COLO829 (cell line): ENCODE measurements at places on chromosomes 16 and 17.

- DNase-seq: no peak
Observed at GRCh38 chr17:41429667-41430066, 5.3 kb upstream of the KRT37 start.

DNA sequence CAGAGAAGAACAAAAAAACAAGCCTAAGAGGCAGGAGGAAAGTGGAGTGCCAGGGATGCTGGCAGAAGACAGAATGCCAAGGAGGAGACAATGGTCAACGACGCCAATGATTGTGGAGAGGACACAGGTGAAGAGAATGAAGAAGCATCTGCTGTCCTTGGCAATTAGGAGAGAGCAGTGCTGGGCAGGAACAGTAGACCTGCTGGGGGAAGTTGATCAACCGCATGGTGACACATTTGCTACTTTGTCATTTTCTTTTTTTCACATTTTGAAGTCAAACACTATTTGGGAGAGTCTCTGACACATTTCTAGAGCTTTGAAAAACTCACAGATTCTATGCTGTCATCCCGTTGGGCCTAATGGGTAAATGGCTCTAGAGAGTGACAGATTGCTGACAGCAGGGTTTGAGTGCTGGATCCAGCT lies 1.1 kb upstream of the PIK3R6 start:
- DNase-seq: no peak

GRCh38 chr17:1492249-1493206 lies at the start of gene MYO1C:
Gene MYO1C (minus strand): TSS chr17:1492686. CDS start chr17:1492487, 199 bp downstream.
- no peak for DNase-seq

GRCh38 chr17:64218066-64218465 lies 45.0 kb downstream of the TEX2 start:
- no peak for DNase-seq

DNA sequence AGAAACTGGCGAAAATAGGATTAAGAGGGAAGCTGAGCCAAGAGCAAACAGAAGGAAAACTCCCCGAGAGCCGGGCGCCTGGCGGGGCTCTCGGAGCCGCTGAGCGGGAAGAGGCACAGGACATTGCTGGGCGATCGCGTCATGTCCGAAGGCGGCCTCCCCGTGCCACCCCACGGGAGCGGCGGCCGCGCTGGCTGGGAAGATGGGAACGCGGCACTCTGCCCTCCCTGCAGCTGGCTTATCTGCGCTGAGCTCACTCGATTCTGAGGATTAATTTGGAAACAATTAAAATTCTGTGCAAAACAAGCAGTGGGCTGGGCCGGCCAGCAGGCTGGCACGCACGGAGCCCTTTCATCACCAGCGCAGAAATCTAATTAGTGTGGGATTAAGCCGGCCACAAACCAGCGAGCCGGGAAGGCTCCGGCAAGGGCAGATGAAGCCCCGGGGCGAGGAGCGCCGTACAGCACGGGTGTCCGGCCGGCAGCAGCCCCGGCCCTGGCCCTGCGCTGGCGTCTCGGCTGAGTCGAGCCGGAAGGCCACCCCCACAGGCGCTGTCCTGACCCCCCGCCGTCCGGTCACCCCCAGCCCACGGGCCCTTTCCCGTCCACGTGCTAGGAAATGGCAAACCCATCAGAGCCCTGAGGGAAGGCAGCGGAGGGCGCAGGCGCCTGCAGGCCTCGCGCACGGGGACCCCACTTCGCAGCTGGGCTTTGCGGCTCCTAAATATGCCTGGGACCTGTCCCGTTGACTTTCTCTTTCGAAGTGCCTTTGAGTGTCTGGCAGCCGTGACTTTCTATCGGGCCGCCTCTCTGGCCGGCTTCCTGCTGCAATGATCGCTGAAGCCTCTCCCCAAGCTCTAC lies 37.9 kb downstream of the SOX8 start:
- no peak for DNase-seq

GRCh38 chr17:9517396-9517795 lies 58.2 kb downstream of the STX8 start:
- no peak for DNase-seq

GRCh38 chr17:28488533-28489276 lies 15.3 kb downstream of the SLC13A2 start:
- DNase-seq: no peak

GRCh38 chr17:32876417-32877163 lies at the start of gene MYO1D:
Gene MYO1D (minus strand): TSS chr17:32877124. CDS start chr17:32876872, 252 bp downstream.
- DNase-seq: no peak

GRCh38 chr16:57590654-57591085 lies 37.8 kb upstream of the ADGRG1 start:
- peak; percentile 17 for DNase-seq

GRCh38 chr17:10099051-10099571 lies 99.3 kb downstream of the GAS7 start:
- no peak for DNase-seq

DNA sequence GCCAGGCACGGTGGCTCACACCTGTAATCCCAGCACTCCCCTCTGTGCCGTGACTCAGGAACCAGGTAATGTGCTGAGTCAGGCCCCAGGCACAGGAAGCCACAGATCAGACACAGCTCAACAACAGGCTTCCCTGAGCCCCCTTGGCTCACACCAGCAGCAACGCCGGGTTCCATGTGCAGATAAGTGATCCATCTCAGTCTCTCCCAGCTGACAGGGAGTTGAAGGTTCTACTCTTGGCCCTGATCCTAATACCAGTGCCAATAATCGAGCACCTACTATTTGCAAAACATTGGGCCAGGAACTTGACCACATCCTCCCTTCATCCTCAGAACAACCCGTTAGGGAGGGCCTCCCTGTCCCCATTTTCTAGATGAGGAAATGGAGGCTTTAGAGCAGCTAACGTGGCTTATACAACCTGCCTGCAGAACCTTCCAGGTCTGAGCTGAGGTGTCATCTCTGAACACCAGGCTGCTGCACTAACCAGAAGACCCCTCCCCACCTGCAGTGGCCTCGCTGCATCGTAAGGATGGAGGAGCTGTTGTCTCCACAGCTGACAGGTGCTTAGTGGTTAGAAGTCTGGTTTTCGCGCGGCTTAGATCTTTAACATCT lies 64.8 kb upstream of the AMZ2 start:
- no peak for DNase-seq

DNA sequence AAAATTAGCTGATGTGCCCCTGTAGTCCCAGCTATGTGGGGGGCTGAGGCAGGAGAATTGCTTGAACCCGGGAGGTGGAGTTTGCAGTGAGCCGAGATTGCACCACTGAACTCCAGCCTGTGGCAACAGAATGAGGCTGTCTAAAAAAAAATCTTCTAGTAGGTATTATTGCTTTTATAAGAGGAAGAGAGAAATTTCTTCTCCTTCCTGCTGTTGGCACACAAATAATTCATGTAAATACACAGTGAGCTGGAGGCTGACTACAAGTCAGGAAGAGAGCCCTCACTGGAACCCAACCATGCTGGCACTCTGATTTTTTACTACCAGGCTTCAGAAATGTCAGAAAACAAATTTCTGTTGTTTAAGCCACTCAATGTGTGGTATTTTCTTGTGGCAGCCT lies 6.7 kb downstream of the PRDM7 start:
- DNase-seq: no peak

- DNase-seq: no peak
Observed at GRCh38 chr17:15957206-15957605, 12.3 kb downstream of the ADORA2B start.

GRCh38 chr16:62272035-62272434 lies 235.8 kb upstream of the CDH8 start:
- DNase-seq: no peak

DNA sequence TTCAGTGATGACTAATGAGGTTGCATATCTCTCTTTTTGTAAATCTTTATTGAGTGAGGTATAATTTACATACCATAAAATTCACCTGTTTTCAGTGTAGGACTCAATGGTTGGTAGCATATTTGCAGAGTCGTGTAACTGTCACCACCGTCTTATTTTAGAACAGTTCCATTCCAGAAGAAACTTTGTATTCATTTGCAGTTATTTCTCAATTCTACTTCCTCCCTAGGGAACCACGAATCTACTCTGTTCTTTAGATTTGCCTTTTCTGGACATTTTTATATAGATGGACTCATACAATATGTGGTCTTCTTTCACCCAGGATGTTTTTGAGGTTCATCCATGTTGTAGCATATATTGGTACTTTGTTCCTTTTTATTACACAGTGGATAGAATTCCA lies 3.7 kb downstream of the FTO start:
- no peak for DNase-seq

GRCh38 chr16:27449434-27450195 lies 47.6 kb downstream of the IL21R start:
- DNase-seq: no peak

- no peak for DNase-seq
Observed at GRCh38 chr16:23682181-23682580, 3.5 kb downstream of the PLK1 start.

DNA sequence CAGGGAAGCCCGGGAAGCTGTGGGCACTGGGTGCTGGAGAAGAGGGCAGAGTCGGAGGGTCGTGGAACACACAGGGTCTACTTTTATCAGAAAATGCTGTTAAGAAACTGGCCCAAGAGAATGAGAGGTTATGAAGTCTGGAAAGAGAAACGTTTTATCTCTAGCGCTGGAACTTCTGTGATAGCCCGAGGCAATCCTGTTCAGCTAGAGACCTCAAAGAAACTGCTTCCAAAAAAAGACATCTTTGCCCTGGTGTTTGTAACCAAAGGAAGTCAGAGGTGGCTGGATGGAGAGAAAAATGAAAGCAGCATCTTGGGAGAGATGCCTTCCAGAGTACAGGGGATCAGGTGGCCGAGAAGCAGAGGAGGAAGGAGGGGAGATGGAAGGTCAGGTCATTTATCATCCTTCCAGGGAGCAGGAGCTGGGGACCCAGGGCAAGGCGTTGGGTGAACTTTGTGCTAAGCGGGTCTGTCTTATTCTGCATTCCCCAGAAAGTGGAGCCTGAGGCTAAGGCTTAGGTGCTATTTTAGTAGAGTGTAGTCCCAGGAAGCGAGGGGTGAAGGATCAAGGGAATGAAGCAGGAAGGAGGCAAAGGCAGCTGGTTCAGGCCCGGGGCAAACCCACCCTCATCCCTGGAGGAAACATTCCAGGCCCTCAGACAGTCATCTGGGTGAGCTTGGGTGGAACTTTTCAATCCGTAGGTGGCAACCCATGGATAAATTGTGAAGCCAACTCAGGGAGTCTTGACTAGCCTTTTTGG lies 66.5 kb downstream of the MGAT5B start:
- no peak for DNase-seq

GRCh38 chr17:63941162-63941561 lies 9.0 kb upstream of the CD79B start:
- no peak for DNase-seq

DNA sequence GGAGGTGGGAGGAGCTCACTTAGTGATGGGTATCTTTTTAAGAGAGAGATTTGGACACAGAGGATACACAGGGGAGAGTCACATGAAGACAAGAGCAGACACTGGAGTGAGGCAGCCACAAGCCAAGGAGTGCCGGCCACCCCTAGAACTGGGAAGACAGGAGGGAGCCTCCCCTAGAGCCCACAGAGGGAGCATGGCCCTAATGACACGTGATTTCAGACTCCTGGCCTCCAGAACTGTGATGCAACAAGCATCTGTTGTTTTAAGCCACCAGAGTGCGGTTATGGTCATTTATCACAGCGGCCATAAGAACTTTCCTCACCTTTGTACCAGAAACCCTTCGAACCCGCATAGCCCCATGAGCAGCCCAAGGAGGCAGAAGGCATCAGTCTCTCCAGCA lies 33.3 kb downstream of the SLC38A8 start:
- no peak for DNase-seq

GRCh38 chr16:82655072-82655714 lies 28.4 kb downstream of the CDH13 start:
- no peak for DNase-seq

DNA sequence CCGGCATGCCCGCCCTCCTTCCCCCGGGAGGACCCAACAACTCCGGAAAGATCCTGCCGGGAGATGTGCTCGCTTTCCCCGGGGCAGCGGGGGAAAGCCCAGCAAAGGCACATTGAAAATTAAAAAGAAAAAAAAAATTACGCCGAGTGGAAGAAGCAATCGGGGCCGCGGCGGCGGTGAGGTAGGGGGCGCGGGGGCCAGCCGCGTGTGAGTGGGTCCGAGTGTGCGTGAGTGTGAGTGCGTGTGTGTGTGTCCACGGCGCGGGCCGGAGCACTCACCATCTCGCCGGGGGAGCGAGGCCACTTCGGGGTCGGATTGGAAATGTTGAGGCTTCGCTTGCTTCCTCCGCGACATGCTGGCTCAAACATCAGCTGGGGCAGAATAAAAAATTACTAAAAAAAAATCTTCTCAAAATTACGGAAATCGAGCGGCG lies at the start of gene SALL1:
SALL1 (minus strand) TSS at position 383 of the 433 bp plus-strand sequence; CDS start at position 354, 29 bp downstream.
- no peak for DNase-seq

DNA sequence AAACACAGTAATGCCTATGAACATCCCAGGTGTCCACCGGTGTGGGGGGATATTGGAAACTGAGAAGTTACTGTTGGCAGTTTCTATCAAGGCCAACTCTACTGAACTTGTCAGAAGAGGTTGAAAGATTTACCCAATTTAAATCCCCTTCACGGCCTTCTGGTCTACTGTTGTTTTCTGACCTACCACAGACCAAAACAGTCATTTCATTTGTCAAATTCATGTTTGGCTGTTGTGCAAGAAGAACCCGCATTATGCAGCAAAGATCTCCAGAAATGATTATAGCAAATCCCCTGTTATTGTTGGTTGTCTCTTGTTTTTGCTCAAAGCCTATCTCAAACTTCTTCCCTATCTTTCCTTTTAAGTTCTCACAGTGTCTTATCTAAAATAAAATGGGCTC lies 73.1 kb upstream of the MAF start:
- no peak for DNase-seq

- no peak for DNase-seq
Observed at GRCh38 chr17:19787733-19788357, 39.7 kb upstream of the ALDH3A1 start.

DNA sequence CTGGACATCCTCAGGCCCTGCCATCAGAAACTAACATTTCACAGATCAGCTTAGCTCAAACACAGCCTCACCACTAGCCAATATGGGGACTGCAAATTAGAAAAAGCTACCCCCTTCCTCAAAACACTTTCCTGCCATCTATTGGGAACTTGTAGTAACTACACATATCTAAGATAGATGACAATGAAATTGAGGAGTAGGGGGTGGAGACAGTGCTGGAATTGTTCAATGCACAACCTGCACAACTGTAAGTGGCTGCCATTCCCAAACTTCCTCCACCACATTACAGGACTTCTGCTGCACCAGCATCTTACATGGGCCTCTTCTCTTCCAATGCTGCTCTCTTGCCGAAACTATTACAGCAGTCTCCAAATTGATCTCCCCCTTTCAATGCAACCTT lies 21.9 kb downstream of the AIPL1 start:
- peak; percentile 48 for DNase-seq

DNA sequence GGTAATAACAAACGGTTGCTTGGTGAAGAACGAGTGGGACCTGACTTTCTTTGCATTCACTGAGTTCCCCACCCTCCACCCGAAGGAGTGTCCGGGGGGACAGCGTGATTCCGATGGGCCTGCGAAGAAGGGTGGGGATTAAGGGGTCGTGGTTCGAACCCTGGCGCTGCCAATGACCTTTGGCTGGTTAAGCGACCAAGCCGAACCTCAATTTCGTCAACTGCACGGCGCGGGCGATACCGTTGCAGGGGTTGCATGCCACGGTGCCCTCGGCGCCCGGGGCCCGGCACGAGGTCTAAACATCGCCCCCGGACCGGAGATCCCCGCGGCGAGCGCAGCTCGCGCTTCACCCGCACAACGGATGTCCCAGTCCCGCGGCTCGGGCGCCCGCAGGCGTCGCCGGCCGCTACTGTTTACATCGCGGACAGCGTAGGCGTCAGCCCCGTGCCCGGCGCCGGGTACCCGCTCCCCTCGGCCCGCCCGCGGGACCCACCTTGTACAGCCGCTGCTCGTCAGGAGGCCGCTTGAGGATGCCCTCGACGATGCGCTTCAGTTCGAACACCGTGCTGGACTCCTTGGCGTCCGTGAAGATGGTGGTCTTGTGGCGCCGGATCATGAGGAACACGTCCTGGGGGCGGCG lies 460 bp downstream of the ELOB start:
- DNase-seq: no peak
